Suppressor macrophage treated with lipopolysaccharide for 4 hours (primary cell): ENCODE measurements at places on chromosomes 11 and 22.
A peak's percentile ranks its signal among the peaks of the same experiment; 100 is the strongest.

DNA sequence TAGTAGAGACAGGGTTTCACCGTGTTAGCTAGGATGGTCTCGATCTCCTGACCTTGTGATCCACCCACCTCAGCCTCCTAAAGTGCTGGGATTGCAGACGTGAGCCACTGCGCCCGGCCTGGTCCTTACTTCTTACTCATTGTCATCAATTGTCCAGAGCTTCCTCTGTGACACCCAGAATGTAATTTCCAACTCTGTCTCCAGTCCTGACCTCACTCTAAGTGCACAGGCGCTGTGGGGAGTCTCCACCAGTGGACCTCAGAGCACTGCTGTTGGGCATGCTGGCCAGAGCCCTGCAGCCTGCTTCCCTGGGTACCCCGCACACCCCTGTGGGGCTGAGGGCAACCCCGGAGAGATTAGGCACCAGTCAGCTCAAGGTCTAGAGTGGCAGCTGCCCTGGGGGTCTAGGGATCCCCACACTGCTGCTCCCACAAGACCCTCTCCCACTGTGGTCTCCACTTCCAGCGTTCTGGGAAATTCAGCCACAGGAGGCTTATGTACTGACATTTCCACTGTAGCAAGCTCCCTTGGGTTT lies 1140.3 kb downstream of the TBC1D22A start:
- DNase-seq = no peak

GRCh38 chr11:11959601-11960000 lies 48.8 kb downstream of the DKK3 start:
- no peak for DNase-seq

GRCh38 chr11:15882876-15883454 lies 473.4 kb downstream of the SOX6 start:
- no peak for DNase-seq

DNA sequence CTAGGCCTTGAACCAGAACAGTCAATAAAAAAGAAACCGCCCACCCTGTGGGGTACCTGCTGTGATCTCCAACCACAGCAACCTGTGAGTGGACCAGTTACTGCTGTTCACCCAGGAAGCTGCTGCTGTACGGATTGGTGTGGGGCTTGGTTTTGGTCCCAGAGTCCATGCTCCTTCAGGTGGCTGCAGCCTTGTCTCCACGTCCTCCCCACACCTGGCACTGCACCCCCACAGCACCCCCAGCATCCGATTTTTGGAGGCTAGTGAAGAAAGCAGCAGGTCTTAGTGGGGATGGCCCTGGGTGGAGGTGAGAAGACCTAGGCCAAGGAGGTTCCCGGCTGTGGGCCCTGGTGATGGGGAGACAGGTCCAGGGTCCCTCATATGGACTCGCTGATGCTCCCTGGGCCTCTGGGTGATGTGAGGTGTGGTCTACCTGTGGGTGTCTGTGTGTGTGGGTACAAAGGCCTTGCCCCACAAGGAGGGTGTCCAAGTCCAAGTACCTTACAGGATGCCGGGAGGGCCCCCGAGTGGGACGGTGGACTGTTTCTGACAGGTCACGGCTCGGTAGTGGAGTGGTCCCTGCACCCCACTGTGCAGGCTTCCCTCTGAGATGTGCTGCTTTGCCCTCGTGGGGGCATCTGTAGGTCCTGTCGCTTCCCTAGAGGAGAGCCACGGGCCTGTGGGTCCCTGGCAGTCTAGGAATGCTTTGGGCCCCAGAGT lies 283.4 kb downstream of the TBC1D22A start:
- no peak for DNase-seq

DNA sequence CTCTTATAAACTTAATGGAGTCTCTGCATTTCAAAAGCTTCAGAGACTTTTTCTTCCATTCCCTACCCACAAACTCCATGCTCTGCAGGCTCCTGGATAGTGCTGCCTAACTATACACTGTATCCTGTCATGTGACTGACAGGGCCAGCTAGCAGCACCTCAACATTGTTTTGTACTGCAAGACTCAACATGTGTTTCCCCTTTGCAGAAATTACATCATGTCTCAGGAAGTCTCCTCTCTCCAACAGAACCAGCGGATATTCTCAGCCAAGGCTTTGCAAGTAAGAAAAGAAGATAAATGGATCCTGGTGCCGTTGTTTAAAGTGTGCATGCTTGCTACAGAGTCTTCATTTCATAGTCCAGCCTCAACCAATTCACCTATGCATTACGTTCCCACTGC lies 164.0 kb upstream of the UBASH3B start:
- peak; percentile 9 for DNase-seq
